Kasumi-1 (cell line): ENCODE measurements at places on chromosomes 1 and 21.

DNA sequence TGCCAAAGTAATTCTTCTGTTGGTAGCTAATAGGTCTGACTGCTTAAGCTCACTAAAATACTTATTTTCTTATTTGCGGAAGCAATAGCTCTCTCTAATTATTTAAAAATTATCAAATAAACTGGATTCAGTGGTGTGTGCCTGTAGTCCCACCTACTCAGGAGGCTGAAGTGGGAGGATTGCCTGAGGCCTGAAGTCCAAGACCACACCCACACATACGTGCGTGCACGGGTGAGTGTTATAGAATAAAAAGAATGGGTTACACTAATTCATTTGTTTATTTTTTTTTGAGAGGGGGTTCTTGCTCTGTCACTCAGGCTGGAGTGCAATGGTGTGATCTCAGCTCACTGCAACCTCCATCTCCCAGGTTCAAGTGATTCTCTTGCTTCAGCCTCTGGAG is 94.2 kb upstream of the HNRNPU start:
- no peak for DNase-seq

GRCh38 chr1:18761948-18762840 is 97.3 kb downstream of the TAS1R2 start:
- DNase-seq = no peak

- no peak for DNase-seq
Observed at GRCh38 chr1:245105815-245106410, 48.9 kb upstream of the KIF26B start.

- DNase-seq = no peak
Observed at GRCh38 chr1:172069534-172069933, 228.2 kb downstream of the DNM3 start.

- no peak for DNase-seq
Observed at GRCh38 chr21:44485254-44485793, 30.0 kb downstream of the LRRC3 start.

DNA sequence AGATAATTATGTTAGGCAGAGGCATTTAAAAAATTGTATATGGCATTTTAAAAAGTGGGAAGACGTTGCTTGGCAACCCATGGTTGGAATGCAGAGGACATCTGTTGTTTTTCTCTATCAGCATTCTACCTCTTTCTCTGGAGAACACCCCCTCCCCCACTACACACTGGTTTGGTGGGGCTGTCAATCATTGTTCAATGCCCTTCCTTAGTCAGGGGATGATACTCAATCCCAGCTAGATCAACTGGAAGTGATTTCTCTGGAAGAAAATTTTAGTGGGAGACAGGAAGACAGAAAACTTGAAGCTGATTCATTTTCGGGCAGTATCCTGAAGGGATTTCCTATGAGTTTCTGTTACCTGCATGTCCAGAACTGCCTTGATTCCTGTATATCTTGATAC is 35.7 kb upstream of the CAP1 start:
- no peak for DNase-seq

DNA sequence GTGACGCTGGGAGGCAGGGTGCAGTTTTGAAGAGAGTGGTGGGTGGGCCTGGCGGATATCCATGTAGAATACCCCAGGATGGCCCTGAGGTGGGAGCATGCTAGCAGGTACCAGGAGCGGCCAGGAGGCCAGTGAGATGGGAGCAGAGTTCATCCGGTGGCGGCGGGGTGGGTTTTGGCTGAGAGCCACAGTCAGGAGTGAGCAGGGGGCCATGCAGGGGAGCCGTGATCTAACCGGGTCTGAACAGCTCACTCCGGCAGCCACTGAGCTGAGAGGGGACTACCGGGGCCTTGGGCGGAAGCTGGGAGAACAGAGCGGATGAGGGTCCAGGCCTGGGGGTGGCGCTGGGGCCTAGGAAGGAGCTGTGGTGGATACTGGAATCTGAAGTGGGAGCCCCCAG is 47.6 kb upstream of the LRP8 start:
- no peak for DNase-seq

GRCh38 chr21:45575993-45576837 is 34.0 kb upstream of the SLC19A1 start:
- no peak for DNase-seq
